ENCODE measurements at places on chromosomes 11 and 22.
A peak's percentile ranks its signal among the peaks of the same experiment; 100 is the strongest.

GRCh38 chr11:34344768-34345539, 12.9 kb downstream of the ABTB2 start:
- ATAC-seq: peak; percentile 33

DNA sequence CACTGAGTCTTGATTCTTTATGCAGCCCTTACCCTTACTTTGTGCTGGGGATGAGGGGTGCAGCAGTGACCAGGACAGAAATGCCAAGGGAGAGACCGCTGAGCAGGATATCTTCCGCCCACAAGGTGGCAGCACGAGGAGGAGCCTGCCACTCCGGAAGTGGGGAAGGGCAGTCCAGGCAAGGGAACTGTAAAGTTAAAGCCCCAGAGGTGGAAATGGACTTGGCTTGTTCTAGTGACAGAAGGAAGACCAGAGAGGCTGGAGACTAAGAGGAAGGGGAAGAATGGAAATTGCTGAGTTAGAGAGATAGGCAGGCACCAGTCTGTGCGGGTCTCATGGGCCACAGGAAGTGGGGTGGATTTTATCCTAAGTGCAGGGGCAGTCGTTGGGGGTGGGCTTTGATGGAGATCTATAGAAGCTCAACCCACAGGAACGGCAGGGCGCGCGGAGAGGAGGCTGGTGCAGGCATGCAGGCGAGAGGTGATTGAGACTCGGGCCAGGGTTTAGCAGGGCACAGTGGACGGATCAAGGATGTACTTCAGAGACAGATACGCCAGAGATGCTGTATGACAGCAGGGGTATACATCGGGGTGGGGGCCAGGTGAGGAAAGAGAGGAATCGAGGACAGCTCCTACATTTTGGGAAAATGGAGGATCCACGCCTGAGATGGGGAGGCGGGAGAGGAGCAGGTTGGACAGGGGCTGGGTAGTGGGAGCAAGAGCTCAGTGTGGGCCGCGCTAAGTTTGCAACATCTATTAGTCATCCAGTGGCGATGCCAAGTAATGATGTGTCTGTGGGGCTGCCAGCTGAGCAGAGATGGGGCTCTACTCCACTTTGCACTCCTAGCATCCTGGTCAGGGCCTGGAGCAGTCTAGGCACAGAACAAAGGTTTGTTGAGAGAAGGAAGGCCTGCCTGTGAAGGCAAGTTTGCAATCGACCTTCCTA, 3.3 kb upstream of the GRK2 start:
- peak; percentile 67 for ATAC-seq

- ATAC-seq: no peak
These were observed 597.4 kb downstream of the LUZP2 start for GRCh38 chr11:25094085-25094802.

DNA sequence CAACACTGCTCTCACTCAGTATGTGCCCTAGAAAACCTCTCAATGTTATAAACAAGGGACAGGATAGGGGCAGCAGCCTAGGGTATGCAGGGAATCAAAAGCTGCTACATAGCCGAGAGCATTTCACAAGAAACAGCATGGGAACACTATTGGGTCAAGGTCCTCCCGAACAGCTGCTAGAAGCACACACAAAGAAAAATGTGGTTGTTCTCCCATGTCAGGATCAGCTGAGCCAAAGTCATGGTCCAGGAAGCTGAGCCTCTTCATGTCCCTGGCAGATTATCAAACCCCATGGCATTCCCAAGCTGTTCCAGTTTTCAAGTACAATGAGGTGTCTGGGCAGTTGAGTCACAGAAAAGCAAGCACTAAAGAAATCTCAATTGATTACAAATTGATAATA, 21.0 kb upstream of the GDPD4 start:
- ATAC-seq: no peak

- ATAC-seq: no peak
These were observed 4.2 kb upstream of the PPP6R2 start for GRCh38 chr22:50338860-50339462.

- peak; percentile 94 for ATAC-seq
These were observed at the start of gene MEN1 for GRCh38 chr11:64810271-64810890. MEN1 (minus strand) TSS chr11:64810551; CDS start chr11:64810109, 442 bp downstream.

GRCh38 chr11:121889931-121890330, 226.1 kb downstream of the BLID start:
- peak; percentile 70 for ATAC-seq

DNA sequence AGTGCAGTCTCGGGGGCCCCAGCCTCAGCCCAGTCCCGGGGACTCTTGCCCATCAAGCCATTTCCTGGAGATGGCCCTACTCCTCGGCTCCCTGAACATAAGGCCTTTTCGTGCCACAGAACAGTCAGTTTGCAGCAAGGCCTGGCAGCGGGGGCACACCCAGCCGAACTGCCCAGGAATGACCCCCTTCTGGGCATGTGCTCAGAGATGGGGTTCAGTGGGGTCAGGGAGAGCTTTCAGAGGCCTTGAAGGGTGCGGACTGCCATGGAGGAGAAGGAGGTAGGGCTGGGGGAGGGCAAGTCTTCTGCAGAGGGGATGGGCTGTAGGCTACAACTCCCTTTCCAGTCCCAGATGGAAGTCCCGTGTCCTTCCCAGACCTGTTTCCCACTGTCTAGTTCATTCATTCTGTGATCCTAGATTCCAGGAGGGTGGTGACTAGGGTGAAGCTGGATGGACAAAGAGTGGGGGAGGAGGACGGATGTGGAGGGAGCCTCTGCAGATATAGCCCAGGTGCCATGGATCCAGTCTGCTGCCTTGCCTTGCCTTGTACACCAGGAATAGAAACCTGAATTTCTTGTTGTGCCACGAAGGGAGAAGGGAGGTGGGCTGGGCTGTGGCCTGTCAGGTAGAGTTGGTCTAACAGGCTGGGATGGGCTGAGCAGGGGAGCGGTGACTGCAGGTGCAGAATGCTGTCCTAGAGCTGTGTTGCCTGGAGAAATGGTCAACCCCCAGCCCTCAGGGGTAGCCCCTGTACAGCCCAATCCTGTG, 14.2 kb upstream of the OMP start:
- peak; percentile 86 for ATAC-seq

GRCh38 chr11:75578977-75579376, 16.9 kb downstream of the SERPINH1 start:
- no peak for ATAC-seq

DNA sequence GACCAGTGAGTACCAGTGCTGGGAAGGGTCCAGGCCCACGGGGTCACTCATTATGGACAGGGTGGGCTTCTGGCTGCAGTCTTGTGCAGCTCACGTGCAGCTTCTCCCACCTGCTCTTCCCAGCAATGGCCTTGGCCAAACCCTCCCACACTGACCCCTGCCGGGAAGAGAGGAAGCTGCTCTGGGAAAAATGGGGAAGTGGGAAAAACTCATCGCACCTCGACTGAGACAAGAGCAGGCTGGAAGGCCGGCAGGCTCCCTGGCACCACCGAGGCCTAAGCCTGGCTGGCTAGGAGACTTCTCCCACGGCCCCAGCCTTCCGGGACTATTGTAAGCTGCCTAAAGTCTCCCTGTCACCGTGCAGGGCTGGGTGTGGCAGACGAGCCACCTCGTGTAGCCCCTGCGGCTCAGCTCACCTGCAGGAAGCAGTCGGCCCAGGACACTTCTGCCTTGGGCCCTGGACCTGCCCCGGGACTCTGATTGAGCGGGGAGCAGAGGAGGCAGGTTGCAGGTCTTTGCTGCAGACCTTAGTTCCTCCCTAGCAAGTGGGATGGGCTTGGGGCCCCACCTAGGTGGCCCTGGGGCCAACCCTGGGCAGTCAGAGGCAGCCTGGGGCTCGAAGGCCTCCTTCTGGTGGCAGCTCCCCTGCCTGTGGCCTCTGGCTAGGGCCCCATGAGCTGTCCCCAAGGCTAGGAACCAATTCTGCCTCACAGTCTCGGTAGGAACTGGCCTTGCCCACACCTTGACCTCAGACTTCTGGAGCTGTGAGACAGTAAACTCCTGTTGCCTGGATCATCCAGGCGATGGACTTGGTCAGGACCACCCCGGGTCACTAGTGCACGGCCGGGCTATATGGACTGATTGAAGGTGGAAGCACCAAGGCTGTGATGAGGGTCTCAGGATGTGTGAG, 23.1 kb downstream of the MRGPRG start:
- ATAC-seq: no peak

DNA sequence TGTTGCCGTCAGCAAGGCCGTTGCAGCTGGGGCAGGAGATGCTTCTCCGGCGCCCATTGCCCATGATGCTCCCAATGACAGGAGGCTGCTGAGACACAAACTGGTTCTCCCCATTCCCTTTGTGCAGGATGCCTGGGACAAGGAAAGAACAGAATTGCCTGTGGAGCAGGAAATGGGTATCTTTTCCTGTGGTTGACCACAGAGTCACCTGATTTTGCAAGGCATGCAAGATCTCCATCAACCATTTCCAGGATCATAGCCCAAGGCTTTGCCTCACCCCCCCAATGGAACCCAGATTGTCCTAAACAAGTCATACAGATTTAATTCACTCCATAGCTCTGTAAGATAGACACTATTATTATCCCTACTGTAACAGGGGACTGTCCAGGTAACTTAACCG, 148.1 kb upstream of the NARS2 start:
- ATAC-seq: no peak

- no peak for ATAC-seq
These were observed 11.5 kb downstream of the PKNOX2 start for GRCh38 chr11:125175896-125176575.

DNA sequence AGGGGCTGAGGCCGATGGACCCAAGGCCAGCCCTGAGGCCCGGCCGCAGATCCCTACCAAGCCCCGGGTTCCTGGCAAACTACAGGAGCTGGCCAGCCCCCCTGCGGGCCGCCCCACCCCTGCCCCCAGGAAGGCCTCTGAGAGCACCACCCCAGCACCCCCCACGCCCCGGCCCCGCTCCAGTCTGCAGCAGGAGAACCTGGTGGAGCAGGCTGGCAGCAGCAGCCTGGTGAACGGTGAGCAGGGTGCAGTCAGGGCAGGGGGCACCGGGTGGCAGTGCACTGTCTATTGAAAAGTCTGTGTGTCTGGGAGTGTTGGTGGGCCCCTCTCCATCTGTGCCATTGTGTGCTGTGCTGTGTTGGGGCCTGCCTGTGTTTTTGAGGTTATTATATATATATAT, 16.1 kb downstream of the MICALL1 start:
- no peak for ATAC-seq

DNA sequence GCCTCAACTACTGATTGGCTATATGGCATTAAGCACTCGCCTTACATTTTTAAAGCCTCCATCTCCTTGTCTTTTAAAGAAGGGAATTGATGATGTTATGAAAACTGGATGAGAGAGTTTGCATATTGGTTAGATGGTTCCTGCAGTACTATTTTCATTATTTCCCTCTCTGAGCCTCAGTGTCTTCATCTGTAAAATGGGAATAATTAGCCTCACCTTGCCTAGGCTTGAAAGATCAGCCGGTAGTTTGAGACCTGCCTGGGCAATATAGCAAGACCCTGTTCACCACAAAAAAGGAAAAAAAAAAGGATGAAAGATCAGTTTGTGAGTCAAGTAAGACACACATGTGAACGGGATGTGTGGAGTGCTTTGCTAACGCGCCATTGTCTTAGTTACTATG, 35.0 kb upstream of the SLC35C1 start:
- ATAC-seq: no peak

- no peak for ATAC-seq
These were observed 1435.7 kb downstream of the LRRC4C start for GRCh38 chr11:40023724-40024123.

DNA sequence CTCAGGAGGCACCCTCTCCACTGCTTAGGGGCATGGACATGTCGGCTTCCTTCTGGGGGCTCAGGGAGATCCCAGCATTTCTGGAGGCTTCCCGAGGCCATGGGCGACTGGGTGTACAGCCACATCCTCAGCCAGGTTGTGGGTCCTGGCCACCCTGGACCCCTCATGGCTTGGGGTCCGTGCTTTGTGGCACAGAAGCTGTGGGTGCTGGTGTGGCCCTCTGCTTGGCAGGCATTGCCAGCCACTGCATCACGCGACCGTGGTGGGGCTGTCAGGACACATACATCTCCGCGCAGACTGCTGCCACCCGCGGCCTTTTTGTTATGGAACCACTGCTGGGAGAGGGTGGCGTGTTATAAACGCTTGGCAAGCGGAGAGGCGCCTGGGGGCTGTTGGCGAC, 1174.9 kb downstream of the BRD1 start:
- no peak for ATAC-seq

GRCh38 chr11:859394-860131, 16.9 kb downstream of the TSPAN4 start:
- peak; percentile 70 for ATAC-seq

DNA sequence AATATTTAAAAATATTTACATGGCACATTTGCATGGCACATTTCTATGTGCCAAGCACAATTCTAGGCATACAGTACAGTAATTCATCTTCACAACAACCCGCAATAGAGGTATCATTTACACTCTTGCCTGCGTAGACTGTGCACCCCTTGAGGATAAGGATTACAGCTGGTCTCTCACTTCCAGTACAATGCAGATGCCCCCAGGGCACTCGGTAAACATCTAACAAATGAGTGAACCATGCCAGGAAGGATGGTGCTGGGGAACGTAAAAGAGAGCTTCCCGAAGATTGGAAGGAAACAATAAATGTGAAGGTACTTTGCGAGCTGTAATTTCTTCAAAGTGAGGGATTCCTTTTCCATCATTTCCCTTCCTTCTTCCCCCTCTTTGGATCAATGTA, 1.3 kb downstream of the PRPF19 start:
- ATAC-seq: no peak

DNA sequence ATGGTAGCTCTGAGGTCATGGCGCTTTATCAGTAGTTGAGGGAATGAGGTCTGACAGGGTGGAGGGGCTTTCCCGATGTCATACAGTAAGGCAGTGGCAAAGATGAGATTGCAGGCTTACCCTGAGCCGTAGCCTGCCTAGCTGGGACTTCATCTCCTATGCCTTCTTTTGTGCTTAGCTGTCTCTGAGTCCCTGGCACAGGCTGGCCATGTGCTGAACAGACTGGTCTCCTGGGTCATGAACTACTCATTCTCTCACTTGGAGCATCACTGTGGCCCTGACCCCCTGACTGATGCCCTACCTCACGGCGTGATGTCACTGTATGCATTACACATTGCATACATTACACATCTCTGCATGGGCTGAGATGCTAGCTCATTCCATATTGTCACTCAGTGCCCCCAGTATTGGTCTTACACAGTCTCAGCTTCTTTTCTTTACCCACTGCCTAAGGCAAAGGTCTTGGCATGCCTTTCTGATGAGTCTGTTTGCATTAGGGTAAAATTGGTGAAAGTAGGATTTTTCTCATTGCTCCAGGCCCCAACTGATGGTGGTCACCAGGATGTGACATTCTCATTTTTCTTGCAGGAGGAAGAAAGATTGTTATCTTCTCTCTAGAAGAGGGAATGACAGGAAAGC, 389.4 kb upstream of the CADM1 start:
- ATAC-seq: no peak

All from esophagus mucosa (tissue), 1 donor.